ENCODE measurements at places on chromosomes 6 and 20.

DNA sequence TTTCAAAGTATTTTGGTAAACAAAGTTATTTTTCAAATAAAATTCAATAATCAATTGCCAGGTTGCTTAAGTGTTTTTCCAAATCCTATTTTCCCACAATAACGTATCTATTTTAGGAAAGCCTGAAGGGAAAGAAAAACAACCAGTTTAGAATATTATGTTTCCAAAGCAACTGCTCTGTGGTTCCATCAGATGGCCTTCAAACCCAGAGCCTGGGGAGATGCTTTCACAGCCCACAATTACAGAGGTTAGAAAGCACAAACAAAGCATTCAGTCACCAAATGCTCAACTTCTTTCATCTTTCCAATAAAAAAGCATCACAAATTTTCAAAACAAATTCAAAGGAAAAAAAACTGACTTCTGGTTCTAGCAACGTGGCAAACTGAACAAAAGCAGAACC is 66.0 kb downstream of the ELOVL5 start:
- DNase-seq, result no peak

- DNase-seq, result no peak
Measured at GRCh38 chr20:59144179-59144830, 19.3 kb upstream of the ZNF831 start.

- no peak for DNase-seq
Measured at GRCh38 chr20:15523400-15523799, 1049.8 kb downstream of the KIF16B start.

- DNase-seq, result no peak
Measured at GRCh38 chr20:4025679-4026078, 10.3 kb upstream of the RNF24 start.

DNA sequence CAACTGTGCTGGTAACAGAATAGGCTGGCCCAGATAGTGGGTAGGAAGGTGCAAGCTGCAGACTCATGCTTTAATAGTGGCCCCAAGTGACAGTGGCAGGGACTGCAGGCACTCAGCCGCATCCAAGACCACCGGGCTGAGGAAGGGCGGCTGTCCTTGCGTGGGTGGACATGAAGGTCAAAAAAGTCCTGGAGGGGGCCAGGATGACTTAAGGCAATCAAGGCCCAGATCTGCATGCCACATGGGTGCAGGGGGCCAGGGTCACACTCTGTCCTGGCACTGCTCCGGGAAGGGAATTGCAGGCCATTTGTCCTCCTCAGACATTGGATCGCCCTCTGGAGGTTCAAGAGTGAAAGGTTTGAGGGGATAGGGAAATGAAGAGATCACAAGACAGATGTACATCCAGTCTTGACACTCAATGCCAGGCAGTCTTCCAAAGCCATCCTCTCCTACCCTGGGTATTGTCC is 10.4 kb upstream of the VNN2 start:
- DNase-seq, result peak; percentile 4

DNA sequence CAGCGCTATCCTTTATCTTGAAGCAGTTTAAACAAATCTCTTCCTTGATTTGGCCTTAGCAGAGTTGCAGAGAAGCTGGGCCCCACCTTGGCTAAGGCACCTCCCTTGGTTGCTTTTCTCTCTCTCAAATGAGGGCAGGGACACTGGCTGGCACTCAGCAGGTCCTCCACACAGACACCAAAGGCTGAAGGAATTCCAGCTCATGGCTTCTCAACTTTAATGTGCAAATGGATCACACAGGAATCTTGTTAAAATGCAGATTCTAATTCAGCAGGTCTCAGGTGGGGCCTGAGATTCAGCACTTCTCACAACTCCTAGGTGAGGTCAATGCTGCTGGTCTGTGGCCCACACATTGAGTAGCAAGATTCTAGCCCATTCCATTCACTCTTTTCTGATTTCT is 25.7 kb downstream of the RIMS4 start:
- DNase-seq, result no peak

DNA sequence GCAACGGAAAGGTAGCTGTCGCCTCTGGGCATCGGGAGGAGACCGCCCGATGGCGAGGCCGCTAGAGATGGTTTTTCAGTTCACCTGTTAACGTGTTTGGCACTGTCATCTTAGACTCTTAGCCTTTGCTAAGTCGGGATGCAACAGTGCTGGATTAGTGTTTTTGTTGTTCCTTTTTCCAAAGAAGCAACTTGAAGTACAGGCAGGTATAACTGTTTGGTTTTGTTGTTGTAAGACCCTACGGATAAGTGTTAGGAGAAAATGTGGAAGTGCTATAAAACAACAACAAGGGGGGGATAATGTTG is 723 bp downstream of the MANEA start:
- no peak for DNase-seq

DNA sequence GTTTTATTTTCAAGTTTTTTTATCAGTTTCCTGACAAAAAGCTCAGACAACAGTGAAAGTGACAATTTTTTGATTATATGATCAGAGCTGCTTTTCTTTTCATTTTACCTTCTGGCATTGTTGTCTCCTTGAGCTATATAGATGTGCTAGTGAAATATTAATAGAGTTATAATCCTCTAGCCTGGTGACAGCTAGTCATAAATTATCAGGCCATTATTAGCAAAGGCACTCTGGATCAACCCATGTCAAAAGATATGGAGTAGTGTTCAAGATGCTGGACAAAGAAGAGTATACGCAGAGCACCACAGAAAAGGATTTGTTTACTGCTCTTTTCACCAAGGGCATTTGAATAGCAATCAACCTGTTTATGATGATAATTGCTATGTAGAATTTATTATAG is 1230.1 kb downstream of the HACE1 start:
- no peak for DNase-seq

DNA sequence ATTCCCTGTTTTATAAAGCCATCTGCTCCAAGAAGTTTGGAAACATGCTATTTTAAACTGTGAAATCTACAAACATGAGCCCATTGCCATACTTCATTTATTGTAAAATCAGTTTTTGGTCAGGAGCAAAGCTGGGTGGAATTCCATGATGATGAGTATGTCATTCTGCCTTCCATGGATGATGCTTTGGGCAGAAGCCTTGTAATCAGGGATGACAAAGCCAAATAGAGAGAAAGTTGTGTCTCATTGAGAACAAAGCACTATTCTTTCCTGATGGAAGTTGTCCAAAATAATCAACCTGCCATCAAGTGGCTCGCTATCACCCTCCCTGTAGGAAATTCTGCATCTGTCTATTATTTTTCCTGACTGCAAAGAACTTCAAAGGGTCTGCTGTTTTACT is 313.0 kb upstream of the DEFB112 start:
- DNase-seq, result no peak

DNA sequence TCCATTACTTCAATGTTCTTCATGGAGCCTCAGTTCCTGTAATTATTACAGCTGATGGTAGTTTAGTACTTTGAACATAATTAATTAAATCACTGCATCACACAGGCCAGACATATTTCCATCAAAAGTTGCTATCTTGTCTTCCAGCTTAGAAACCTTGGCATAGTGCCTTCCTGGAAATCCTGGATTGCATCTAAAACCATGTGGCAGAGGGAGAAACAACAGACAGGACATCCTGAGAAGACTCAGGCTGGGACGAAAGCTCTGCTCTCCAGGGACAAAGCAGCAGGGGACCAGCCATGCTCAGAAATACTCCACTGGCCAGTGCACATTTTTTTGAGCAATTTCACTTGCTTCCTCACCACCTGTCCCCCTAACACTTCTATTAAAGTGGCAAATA is 55.3 kb downstream of the TBX18 start:
- DNase-seq, result no peak

DNA sequence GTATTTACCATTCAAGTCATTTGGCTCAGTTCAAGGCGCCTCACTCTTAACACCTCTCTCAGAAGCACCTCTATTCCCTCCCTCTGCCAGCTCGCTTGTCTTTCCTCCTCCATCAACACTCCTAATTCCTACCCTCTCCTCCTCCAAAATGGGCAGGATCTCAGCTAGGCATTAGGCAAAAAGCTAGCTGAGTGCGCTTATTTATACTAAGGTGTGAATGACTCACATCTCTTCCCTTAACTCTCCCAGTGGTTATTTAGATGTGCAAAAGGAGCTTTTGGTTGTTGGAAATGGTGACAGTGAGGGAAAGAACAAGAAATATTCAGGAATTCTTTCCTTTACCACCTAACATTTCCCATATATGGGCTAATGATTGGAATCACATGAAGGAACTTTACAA is 29.1 kb downstream of the PACSIN1 start:
- no peak for DNase-seq

GRCh38 chr20:38115205-38115604 is 49.9 kb downstream of the TGM2 start:
- DNase-seq, result no peak

DNA sequence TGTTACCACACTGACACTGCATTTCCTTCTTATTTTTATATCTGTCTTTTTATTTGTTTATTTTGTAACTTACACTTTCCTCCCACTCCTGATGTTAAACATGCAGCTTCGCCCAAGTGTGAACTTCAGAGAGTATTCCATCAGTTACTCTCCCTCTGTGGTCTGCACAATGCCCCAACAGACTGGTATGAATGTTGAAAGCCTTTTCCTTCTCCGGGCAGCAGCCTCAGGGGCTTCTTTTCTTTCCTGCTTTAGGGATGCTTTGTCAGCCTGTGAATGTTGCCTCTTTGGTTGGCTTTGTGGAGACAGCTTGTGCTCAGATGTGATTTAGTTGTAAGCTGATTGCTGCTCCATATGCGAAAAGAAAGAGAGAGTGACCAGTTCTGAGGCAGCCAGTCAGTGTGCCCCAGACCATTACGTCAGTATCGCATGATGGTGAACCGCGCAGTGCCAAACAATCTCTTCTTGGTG is 44.0 kb downstream of the SMPDL3A start:
- no peak for DNase-seq

DNA sequence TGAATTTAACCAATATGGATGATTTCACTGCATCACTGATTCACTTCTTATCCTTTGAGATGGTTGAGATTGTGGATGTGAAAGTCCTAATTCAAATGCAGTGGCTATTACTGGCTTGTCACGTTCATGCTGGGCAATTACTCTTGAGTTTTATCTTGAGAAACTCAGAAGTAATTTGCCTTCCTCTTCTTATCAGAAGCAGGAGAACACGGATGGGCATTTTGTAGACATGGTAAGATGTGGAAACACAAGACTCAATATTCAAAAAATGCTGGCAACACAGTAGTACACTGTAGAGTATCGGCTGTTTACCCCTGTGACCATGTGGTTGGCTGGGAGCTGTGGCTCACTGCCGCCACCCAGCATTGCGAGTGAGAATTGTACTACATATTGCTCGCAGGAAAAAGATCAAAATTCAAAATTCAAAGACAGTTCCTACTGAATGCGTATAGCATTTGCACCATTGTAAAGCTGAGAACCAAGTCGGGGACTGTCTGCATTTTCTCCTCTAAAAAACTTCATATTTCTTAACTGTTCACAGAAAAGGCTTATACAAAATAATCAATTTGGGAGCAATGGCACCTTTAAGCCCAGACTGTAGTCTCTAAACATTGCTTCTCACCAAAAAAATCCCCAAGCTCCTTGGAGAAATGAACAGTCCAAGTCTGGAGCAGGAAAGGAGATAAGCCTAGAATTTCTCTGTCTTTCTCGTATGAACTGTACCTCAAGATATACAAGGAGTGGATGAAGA is 61.9 kb upstream of the ELOVL5 start:
- peak; percentile 14 for DNase-seq

GRCh38 chr6:111552958-111553357 is 52.7 kb downstream of the TRAF3IP2 start:
- DNase-seq, result peak; percentile 75

All from NCI-H2081 (cell line).